Forelimb muscle (tissue), 1 donor: ENCODE measurements at places on chromosomes 4 and X.

DNA sequence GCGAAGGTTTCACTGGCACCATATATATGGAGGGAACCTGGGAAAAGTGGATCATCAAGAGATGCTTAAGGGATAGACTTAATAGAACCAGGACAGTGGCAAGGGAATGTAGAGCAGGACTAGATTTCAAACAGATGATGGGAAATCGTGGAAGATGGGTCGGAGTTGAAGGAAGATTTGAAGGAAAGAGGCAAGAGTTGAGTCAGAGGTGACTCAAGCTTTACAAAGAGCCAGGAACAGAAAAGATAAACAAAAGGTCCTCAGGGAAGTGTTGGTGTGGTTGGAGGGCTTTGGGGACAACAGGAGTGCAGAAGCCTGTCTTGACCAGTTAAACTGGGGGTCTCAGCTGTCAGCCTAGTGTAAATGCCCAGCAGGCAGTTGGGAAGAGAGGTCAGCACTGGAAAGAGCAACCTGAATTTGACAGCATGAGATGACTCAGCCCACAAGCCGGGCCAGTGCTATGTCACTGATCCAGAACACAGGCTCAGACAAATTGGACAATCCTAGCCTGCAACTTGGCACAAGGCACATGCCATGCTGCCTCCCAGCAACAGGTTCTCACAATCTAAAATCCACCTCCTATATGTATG lies 230.5 kb downstream of the IDS start:
- no peak for DNase-seq

GRCh38 chrX:31837445-31838049 lies 765.7 kb upstream of the FTHL17 start:
- no peak for DNase-seq

- no peak for DNase-seq
These were observed 18.0 kb downstream of the DOK7 start for GRCh38 chr4:3481113-3481531.

- no peak for DNase-seq
These were observed 20.3 kb upstream of the PACRGL start for GRCh38 chr4:20679951-20680350.

DNA sequence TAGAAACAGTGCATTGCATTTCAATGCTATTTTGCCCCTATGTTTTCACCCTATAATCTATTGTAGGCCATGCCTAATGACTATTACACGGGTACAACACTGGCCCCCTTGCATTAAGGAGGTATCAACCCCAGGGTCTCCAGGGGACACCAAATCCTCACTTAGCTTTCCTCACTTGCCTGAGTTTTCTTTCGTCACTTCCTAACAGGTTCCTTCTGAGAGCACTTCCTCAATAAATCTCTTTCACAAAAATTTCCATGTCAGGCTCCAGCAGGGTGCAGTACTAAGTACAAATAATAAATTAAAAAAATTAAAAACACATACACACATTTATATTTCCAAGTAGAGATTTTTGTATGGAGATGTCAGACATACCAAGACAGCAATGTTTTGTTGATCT lies 165.0 kb downstream of the RBM46 start:
- DNase-seq = no peak

DNA sequence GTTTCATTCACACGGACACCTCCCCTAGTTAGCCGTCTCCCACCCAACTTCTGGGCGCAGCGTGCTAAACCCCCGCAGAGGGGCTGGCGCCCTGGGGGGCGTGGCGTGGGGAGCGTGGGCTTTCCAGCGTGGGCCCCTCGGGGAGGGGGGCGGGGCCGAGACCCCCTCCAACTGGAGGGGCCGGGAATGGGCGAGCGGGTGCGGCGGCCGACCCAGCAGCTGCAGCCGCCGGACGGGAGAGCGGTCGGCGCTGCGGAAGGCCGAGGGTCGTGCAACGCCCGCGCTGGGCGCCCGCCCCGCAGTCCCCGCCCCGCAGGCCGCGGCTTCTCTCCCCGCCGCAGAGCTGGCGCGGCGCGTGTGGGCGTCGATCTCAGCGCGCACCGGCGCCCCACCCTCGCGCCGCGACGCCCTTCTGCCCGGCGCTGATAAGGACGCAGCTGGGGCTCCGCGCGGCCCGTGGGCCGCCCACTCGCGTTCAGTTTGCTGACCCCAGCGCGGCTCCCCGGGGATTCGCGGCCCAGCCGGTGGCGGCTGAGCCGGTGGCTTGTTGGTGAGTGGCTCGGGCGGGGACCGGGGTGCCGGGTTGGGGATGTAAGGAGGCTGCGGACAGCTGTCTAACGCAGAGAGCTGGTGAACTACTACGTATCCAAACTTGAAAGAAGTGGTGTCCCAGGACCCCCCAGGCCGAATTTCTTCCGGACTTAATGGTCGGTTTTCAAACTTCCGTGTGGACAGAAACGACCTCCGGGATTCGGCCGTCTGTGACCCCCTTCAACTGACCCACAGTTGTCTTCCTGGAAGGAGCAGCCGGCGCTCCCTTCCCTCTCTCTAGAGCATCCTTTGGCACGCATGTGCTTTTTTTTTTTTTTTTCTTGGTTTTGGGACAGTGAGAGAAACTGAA lies 1.5 kb downstream of the FHDC1 start:
- no peak for DNase-seq

- no peak for DNase-seq
These were observed 29.7 kb upstream of the IL9R start for GRCh38 chrX:155967653-155968325.

DNA sequence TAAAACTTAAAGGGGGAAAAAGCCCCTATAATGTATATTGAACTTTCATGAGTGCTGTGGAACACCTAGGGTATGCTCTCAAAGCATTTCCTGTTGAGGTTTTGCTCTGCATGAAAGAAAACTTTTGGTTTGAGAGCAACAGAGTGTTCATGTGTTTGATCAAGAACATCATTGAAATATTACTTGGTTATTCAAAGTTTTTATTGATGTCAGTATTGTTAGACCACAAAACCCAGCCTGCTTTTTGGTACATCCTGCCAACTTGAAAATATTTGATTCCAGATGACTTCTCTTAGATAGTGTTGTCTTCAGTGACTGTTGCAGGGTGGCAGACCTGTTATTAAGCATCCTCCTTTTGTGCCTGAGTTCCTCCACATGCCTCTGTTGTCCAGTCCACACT lies 68.0 kb downstream of the N4BP2 start:
- DNase-seq = no peak

GRCh38 chr4:70651864-70652506 lies 14.3 kb downstream of the JCHAIN start:
- peak; percentile 16 for DNase-seq

GRCh38 chr4:1195891-1196401 lies 23.6 kb upstream of the SPON2 start:
- DNase-seq = no peak

DNA sequence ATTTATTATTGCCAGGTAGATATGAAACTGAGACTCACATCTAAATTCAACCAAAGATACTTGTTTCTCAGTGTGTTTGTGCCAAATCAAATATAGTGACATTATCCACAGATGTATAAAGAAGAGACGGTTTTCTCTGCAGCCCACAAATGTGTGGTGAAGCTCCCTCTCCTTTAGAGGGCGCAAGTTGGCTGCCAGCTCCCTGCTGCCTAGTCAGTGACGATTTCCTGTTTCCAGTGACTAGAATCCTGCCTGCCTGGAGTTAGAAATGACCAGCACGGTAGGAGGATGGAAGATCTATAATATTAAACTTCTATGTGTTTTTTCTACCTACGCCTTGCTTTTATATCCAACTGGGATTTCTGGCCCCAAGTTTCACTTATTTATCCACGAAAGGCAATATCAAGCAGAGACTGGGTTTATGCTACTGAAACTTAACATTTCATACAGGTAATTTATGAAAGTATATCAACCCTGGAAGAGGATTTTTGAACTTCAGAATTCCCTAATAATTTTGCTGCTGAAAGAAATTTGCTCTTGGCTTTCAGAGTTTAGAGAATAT lies 1793.7 kb upstream of the TENM3 start:
- no peak for DNase-seq

DNA sequence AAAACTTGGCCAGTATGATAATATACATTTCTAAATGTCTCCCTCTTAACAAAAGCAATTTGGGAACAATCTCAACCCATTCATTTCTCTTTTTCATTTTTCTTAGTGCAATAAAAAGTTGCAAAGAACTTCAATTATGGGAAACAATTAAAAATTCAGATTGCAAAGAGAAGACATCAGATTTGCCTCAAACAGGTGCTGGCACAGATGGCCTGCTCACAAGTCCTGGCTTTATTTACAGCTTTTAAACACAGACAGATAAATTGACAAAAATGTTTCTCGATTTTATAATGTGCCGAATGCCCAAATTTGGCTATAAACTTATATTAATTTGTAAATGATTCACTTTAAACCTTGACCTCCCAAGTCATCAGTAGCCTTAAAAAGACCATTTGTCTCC lies 28.7 kb downstream of the SLC4A4 start:
- DNase-seq = no peak

DNA sequence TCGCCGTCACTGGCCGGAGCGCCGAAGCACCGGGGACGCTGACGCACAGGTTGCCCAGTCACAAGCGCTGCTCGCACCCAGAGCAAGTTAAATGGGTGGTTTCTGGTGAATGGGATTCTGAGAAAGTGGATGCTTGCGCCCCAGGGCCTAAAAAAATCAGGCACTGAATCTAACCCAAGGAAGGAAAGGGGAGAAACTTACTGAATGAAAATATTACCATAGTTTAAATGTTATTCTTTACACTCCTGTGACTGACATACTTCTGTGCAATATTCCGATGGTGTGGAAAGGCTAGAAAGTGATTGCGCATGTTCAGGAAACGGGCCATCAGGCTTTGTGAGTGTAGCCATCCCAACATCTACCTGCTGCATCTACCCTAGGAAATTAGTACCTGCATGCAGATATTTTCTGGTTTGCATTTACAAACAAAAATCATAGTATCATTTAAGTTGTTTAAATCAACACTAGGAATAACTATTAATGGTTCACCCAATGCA lies 838 bp upstream of the ABCG2 start:
- no peak for DNase-seq

- no peak for DNase-seq
These were observed 11.3 kb upstream of the ATP1B4 start for GRCh38 chrX:120350450-120351138.

GRCh38 chr4:21002286-21002685 lies 302.0 kb downstream of the PACRGL start:
- DNase-seq = no peak

- DNase-seq = no peak
These were observed 37.7 kb upstream of the SLC16A2 start for GRCh38 chrX:74383611-74384010.

GRCh38 chr4:98524230-98524629 lies 134.2 kb downstream of the TSPAN5 start:
- no peak for DNase-seq
